Ascending aorta (tissue), 2 donors: ENCODE measurements at places on chromosomes 3 and 15. TPM values are rescaled to one million over a fixed set of nuclear protein-coding genes. Genes with fewer than 3 reads are reported as not detected.
A peak's percentile ranks its signal among the peaks of the same experiment; 100 is the strongest.

- no peak for DNase-seq
Measured at GRCh38 chr3:197317250-197317963, 19.0 kb upstream of the DLG1 start.

- DNase-seq: no peak
Measured at GRCh38 chr3:107666853-107667252, 144.1 kb downstream of the BBX start.

- peak; percentile 41 for DNase-seq
Measured at GRCh38 chr3:46660003-46660402, 33.5 kb downstream of the ALS2CL start.

GOLGA6A gene
- not detected for total RNA-seq

DNA sequence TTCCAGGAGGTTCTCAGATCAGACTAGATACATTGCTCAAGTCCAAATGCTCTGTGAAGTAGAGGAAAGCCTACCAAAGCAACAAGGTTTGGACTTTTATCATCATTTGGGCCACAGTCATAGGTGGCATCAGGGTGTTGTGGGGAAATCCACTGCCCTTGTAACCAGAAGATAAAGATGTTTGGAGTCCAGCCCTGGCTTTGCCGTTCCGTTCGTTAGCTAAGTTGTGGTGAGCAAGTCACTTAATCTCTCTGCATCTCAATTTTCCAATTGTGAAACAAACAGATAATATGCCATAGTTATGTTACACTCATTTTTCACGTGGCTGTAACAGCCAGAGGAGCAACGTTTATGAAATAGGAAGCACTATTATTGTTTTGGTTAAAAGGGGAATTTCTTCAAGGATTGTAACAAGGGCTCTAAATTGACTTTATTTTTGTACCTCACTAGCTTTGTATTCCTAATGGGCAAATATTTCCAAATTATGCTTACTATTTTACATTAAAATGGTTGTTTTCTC lies 125.6 kb downstream of the CD47 start:
- no peak for DNase-seq

DNA sequence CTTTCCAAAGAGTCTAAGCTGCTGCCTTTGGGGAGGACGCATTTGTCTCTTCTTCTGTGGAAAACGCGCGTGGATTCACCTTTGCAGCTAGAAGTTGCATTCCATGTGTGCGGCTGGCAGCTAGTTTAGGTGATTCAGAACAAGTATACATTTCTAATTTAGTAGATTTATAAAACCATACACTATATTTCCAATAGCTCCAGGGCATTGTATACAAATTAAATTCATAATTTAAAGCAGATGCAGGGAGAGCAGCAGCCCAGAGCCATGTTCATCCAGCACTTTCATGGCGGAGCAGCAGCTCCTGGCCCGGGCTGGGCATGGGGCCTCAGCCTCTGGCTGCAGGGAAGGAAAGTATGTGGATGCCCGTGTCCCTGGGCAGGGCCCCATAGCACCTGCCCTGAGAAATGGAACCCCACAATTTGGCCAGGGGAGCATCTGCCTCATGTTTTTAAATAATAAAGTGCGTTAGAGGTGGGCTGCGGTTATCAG lies 42.8 kb upstream of the SEC22A start:
- DNase-seq: no peak

THBS1 gene
- total RNA-seq: 725 TPM

MESP2 gene
- not detected for total RNA-seq

SAMD7 gene
- total RNA-seq: not detected

DNA sequence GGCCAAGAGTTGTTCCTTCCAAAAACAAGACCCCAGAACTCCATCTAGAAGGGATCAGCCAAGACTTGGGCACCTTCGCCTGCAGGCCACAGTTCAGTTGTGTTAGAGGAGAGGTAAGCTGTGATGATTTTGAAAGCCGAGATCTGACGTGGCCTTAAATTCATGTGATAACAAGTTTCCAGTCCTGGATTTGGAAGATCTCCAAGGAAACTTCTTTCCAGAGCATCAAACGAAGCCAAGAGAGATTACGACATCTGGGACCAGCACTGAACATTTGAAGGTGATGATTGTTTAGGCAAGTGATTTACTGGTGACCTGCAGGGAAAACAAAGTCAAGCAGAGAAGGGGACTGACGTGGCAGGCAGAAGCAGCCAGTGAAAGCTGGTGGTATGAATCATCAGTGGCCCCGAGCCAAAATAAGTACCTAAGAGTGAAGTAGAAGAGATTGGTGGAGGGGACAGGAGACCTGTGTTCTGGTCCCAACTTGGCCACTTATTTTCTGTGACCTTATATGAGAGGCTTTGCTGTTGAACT lies 339.0 kb upstream of the PROK2 start:
- DNase-seq: peak; percentile 93

DNA sequence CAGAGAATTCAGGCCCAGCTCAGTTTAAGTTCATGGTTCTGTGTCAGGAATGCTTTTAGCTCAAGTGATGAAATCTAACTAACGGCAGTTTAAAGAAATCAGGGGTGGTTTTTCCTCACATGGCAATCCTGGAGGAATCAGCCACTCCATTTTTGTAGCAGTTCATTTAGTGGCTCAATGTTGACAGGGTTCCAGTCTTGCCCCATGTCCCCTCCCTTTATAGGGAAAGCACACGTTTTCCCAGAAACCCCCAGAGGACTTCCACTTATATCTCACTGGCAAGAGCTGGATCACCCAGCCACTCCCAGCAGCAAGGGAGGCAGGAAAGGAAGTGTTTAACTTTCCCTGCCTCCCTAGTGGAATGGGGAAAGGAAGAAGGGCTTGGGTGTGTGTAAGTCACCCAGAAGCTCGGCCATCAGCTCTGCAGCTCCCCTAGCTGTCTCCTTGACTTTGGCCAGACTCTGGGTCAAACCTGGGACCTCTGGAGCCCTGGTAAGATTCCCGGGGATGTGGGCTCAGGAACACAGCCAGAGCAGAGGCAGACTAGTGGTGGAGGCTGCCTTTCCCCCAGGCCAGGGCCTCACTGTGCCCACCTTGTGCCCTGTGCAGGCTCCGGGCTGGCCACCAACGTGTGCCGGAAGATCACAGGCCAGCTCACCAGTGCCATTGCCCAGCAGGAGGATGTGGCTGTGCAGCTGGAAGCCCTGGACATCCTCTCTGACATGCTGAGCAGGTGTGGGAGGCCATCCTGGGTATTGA lies 11.3 kb downstream of the CAND2 start:
- no peak for DNase-seq

DNA sequence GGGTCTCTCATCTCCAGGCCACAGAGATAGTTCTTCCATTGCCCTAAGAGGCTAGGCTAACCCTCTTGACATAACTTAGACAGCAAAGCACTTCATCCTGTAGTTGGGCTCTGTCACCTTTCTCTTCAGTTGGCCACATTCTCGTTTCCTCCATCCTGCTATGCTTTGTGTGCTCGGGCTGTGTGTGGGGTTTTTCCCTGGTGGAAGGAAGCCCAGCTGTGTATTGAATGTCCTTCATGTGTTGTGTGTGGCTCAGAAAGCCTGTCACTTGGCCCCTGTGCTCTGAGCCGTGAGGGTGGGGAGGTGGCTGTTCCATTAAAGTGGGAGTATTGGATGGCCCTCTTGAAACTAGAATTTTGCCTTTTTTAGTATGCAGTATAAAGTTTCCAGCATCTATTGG lies 8.8 kb upstream of the EXOG start:
- no peak for DNase-seq

DNA sequence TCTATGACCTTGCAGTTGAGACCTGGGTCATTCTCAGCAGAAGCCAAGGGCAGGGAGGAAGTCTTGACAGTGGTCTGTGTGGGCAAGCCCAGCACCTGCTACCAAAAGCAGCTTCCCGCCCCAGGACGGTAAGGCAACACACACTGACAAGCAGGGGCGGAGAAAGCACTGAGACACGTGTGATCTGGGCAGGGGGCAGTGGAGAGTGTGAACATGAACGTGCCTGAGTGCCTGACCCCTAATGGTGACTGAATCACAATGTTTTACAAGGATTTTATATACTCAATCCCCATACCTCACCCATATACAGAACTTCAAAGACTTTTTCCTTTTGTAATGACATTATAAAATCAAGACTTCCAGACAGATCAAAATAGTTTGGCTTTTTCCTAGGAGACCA lies 35.2 kb downstream of the ANP32A start:
- no peak for DNase-seq

PRRT3 gene
- total RNA-seq: 1.1 TPM

DLL4 gene
- total RNA-seq: 30.2 TPM

DNA sequence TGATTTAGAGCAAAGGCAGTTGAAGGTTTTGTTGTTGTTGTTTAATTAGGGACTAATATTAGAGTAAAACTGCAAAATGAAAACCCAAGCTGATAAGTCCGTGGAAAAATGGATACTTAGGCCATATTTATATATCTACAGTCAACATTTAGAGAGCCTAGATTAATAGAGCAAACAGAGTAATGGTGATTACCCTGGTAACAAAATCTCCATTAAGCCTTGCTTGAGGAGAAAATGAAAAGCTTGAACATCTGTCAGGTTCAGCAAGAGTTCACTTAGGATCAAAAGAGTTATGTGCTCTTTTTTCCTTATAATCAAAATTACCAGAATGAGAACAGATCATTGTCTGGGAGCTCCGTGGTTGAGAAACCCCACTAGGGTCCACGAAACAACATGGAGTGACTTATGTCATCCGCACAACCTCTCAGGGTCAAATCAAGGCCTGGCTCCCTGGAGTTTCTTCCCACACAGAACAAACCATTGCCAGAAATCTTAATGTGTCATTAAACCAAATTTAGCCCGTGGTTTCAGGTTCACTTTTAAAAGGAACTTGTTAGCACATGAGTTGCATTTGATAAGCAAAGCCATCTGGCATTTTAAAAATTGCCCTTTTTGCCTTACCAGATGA lies 381.2 kb downstream of the GABRB3 start:
- no peak for DNase-seq

DNA sequence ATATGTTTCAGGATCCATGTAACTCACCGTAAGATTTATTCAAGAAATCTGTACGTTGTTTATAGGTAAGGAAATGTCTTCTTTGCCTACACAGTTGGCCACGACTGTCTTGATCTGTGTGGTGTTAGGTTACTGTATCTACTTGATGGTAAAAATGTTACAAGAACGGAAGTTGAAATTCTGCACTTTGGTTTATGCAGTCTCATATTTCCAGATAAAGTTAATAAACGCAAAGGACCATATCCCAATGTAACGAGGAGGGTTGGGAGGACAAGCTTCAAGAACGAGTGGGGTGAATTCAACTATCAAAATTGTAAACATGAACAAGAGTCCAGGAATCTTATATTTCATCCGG lies 1.0 kb downstream of the USF3 start:
- no peak for DNase-seq

DNA sequence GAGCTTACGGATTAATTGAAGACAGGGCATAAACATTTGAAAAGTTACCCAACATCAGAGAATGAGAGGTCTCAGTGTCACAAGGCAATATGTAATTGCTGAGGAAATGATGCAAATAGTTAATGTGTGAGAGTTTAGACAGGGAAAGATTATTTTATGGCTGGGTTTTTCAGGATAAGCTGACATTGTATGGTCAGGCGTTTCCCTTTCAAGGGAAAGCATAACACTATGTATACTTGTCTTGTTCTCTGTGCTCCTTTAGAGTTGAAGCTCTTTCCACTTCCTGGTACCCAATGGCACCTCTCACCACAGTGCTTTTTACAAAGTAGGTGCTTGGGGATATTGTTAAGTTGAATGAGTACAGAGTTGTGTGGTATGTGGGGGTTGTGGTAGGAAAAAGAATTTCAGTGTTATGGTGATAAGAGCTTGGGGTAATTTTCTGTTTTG lies 19.9 kb downstream of the IQGAP1 start:
- no peak for DNase-seq

PRTG gene
- 0.21 TPM for total RNA-seq

DNA sequence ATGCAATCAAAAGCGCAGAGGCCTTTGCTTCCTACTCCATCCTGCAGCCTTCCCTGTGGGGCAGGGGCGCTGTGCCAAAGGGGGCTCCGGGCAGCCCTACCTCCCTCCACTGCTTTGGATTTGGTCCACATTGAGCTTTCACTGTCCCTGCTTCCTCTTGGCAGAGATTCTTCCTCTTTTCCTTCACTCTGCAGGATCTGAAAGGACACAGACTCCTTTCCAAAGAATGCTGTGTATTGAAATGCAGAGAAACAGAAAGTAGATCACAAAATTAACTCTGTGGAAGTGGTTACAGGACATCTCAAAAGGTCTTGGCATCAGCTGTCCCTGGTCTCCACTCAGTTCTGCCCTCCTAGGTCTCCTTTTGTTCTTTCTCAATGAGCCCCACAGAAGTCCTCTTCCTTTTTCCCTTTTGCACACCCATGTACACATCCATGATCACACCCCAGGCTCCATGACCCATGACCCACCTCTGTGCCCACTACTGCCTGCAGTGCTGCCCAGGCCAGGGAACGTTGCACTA lies 64.1 kb downstream of the CCR1 start:
- no peak for DNase-seq

DNA sequence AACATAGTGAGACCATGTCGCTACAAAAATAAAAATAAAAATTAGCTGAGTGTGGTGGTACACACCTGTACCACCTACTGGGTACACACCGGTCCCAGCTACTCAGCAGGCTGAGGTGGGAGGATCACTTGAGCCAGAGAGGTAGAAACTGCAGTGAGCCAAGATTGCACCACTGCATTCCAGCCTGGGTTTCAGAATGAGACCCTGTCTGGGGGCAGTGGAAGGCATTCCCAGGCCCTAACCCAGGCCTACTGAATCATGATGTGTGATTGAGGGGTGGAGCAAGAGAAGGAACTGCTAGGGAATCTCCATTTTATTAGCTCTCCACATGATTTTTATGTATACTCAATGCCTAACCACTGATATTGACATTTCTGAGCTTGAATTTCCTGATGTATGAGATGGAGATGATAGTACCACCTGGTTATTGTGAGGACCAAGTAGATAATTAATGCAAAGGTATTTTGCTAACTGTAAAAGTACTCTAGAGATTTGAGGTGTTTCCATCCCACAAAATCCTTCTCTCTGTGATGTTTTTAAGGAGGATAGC lies 169.5 kb upstream of the UMPS start:
- no peak for DNase-seq

DNA sequence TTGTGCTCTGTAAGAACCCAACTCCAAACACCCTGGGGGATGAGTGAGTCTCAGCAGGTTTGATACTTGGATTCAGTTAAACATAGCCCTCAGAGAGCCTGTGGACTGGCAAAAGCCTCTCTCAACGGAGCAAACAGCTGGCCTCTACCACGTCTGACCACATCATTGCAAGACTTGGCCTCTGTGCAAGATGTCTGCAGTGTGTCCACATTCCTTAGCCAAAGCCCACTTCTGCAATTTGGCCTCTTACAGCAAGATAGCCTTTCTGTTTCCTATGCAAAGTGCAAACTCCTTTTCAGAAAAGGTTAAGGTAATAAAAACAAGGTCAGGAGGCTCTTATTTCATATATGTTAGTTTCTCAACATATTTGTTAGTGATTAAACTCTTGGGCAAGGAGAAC lies 27.9 kb downstream of the FBN1 start:
- DNase-seq: no peak

CFAP100 gene
- total RNA-seq: not detected

SCAP gene
- total RNA-seq: 155 TPM

GRCh38 chr15:90729261-90729660 lies 12.1 kb downstream of the BLM start:
- no peak for DNase-seq

LSAMP gene
- 0.11 TPM for total RNA-seq
